Liver (tissue), 10 donors: ENCODE measurements at places on chromosomes 2 and 18. TPM values are rescaled to one million over a fixed set of nuclear protein-coding genes. Genes with fewer than 3 reads are reported as not detected.

Gene LCT
- not detected for total RNA-seq

- no peak for DNase-seq
These were observed 63.8 kb downstream of the RTP5 start for GRCh38 chr2:241933179-241933911.

Gene CTLA4
- not detected for total RNA-seq

Gene LYG1
- 0.59 TPM for total RNA-seq

DNA sequence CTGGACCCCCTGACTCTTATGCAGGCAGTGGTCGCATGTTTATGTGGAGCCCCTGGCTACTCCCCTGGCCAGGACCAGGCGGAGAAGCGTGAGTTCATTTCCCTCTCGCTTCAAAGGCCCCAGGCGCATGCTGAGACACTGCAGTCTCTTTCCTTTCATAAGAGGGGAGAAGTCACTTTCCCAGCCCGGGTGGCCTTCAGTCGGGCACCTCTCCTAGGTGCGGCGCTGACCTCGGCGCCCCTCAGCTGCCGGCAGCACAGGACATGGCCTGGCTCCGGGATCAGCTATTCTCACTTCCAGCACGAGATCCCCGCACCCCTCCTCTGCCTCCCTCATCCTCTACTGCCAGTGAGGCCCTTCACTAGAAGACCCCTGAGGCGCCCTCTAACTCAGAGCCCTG is 184.7 kb upstream of the PXDN start:
- DNase-seq, result no peak

Gene ONECUT2
- total RNA-seq, result 5.4 TPM

GRCh38 chr2:165938237-165938636 is 15.3 kb downstream of the TTC21B start:
- no peak for DNase-seq

Gene ZNF521
- 3.7 TPM for total RNA-seq

DNA sequence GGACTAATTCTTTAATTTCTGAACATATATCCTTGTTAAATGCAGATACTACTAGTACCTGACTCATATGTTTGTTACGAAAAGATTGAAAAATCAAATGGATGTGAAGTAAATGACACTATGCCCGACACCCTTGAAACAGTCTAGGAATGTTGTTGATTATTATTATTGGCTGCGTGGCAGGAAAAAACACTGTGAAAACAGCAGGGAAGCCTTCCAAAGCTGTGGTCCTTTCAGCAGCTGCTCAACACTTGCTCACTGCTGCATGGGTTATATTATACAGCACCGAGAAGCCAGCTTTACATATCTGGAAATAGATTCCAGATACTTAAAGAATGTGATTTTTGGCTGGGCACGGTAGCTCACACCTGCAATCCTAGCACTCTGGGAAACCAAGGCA is 26.5 kb downstream of the CRYGD start:
- DNase-seq, result no peak

Gene TLX2
- not detected for total RNA-seq

DNA sequence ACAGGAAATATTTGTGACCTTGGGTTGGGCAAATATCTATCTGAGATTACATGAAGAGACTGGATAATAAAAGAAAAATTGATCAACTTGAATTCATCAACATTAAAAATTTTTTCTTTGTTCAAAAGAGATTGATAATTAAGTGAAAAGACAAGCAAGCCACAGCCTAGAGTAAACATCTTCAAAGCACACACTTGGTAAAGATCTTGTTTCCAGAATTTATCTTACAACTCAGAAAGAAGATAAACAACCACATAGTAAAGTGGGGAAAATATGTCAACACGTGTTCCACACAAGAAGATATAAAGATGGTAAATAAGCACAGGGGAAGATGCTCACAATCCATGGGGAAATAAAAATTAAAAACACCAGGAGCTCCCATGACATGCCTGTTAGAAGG is 195.9 kb downstream of the SOX11 start:
- DNase-seq, result no peak

GRCh38 chr18:3649135-3649632 is 199.2 kb downstream of the TGIF1 start:
- no peak for DNase-seq

Gene ERICH2
- not detected for total RNA-seq

GRCh38 chr2:108268001-108268400 is 20.7 kb upstream of the SULT1C2 start:
- DNase-seq, result no peak

Gene CRYGD
- not detected for total RNA-seq

- DNase-seq, result no peak
These were observed 16.5 kb upstream of the VIT start for GRCh38 chr2:36680012-36680411.

DNA sequence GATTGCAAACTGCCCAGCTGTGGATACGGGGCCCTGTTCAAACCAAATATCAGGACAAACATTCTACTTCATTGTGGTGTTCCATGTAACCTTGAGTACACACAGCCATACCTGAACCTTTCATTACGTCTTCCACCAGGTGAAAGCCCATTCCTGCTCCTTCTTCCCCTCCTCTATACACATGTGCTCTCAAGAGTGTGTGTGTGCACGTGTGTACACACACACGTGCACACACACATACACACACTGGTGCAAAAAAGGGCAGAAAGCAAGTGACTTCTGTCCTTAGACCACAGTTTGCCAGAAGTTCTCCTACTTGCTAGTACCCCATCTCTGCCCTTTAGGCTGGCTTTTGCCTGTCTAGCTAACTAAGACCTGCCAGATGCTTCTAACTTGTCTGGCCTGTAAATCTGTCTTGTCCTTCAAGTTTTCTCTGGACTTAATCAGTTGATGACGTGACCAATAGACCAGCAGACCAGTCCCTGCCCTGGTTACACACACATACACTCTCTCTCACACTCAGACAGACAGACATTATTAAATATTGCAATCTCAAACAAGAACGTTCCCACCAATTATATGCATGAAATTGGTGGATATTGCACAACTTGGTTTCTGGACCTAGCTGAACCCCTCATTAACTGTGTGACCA is 163.4 kb downstream of the MSH2 start:
- DNase-seq, result no peak

Gene STAT4
- total RNA-seq, result 7.9 TPM

DNA sequence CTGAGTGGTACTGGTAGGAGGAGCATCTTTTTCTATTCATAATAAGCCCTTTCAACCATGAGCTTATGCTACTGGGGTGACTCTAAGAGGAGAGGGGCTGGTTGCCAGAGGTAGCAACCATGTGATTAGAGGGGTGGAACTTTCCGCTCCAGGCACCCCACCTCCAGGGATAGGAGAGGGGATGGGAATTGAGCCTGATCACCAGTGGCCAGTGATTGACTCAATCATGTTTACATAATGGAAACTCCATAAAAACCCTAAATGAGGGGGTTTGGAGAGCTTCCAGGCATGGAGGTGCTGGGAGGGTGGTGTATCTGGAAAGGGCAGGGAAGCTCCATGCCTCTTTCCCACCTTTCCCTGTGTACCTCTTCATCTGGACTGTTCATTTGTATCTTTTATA is 46.6 kb upstream of the RHOB start:
- no peak for DNase-seq

- DNase-seq, result no peak
These were observed 349.9 kb downstream of the THSD7B start for GRCh38 chr2:137115081-137115794.

GRCh38 chr18:49907346-49907929 is 94.1 kb upstream of the ACAA2 start:
- no peak for DNase-seq

Gene CD8A
- 0.47 TPM for total RNA-seq

Gene SCN1A
- not detected for total RNA-seq

Gene ORMDL1
- total RNA-seq, result 24.0 TPM

Gene RNF152
- total RNA-seq, result 115 TPM

Gene EPB41L3
- 6.7 TPM for total RNA-seq

GRCh38 chr2:45577441-45577840 is 33.6 kb downstream of the SRBD1 start:
- no peak for DNase-seq

Gene DCDC2C
- total RNA-seq, result not detected

GRCh38 chr2:44573996-44574395 is 212.2 kb downstream of the CAMKMT start:
- DNase-seq, result no peak

DNA sequence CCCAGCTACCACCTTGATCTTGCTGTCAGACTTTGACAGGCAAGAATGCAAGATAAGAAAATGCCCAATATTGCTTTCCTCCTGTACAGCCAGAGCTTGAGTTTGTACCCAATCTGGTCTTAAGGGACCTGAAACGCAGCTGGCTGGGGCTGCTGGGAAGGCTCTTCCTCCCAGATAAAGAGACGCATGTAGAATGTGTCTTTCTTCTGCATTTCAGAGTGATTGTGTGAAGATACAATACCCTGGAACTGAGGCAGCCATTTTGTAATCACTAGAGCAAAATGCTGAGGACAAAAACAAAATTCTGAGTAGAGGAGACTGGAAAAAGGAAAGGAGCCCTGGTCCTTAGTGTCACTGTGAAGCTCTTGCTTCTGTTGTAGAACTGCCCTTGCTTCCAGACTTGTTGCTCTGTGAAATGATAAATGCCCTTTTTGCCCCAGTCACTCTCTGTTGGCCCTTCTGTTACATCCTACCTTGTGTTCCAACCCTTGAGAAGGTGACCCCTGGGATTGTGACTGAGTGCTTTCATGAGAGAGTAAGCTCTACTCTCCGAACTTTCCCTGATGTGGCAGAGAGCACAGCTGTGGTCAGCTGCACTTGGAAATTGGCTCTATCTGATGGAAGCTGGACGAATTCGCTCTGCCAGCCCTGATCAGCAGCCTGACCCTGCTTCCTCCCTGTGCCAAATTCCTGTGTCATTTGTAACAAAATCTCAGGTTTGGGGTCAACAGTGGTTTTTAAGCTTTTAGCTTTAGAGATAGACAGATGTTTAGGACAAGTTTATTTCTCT is 137.4 kb upstream of the RBMS1 start:
- DNase-seq, result no peak

Gene E2F6
- total RNA-seq, result 4.2 TPM

DNA sequence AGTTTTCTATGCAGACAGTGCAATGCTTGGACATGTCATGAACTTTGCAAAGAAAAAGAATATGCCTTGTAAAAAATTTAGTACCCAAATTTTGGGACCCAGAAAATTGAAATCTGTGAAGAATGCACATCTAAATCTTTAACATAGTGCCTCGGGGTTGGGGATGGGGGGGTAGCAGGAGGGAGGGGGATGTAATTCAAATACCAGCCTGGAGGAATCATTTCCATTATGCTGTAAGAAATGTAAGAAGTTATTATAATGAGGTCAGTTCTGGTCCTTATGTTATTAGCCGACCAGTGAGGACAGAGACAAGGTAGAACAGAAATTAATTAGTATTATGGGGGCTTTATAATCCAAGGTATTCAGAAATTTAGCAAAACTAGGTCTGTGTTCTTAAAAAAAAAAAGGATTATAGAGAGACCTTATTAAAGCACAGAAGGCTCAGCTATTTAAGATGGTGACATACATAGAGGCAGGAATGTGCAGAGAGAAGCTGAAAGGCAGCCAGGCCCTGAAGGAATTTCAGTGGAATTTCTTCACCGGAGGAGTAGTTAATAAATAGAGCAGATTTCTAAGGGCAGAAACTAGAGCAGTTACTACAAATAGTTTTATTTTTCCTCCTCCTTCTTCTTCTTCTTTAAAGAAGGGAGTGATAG is 89.0 kb upstream of the RBMS1 start:
- no peak for DNase-seq

DNA sequence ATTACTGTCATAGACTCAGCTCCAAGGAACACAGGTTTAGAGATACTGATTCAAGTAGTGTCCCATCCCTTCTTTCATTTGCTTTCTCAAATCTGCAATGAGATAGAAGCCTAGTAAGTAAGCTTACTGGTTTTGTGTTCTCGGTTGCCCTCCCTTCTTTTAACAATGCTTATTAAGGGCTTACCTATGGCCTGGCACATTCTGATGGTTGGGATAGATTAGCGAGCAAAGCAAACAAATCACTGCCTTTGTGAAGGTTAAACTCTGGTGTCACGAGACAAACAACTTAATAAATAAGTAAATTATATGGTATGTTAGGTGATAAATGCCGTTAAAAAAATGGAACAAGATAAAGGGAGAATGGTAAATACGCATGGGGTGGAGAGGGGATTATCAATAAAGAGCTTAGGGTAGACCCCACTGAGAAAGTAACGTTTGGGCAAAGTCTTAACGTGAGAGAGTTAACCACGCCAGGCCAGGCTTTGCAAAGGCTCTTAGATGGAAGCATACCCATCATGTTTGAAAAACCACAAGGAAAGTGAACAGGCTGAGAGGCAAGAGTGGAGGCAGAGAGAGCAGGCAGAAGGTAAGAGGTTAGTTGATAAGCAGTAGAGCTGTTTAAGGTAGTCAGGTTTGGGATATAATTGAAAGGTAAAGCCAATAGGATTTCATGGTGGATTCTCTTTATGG is 31.0 kb downstream of the EIF2AK3 start:
- no peak for DNase-seq

Gene KLHL30
- not detected for total RNA-seq

DNA sequence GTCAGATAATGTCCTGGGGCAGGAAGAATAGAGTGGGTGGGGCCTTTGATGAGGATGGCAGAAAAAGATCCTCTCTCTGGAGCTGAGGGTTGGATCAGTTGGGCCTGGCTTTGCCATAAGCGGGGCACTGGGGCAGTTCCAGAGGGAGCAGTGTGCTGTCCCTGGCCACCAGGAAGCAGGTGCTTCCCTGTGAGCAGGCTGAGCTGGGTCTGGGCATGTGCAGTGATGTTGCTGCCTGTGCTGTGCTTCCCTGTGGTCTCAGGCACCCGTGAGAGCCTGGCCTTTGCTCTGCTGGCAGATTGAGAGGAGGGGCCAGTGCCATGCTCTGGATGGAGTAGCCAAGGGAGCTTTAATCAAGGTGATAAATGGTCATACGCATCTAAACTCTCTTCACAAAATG is 14.6 kb upstream of the NPPC start:
- DNase-seq, result no peak

GRCh38 chr2:166957686-166958085 is 69.4 kb downstream of the XIRP2 start:
- no peak for DNase-seq

Gene IL1B
- 3.1 TPM for total RNA-seq

Gene CHRNG
- total RNA-seq, result not detected

Gene GNLY
- not detected for total RNA-seq

DNA sequence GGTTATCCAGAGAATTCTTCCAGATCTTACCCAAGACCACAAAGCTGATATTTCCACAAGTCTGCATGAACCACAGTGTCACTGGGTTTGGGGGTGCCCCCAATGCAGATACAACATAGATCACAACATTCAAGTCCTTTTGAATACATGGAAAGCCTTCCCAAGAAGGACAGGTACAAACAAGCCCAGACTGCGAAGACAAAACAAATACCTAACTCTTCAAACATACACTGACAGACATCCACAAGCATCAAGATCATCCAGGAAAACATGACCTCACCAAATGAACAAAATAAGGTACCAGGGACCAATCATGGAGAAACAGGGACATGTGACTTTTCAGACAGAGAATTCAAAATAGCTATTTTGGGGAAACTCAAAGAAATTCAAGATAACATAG is 93.1 kb downstream of the MDH1 start:
- no peak for DNase-seq

Gene DSG2
- total RNA-seq, result 11.6 TPM

- no peak for DNase-seq
These were observed 92.9 kb downstream of the DTNA start for GRCh38 chr18:34802959-34803358.

Gene PCARE
- not detected for total RNA-seq
